Stimulated activated CD8-positive, alpha-beta memory T cell treated with anti-CD3 and anti-CD28 coated beads, Interleukin-7, amount 100 ng/mL, for 24 hours (primary cell): ENCODE measurements at places on chromosomes 7 and 10.

- no peak for DNase-seq
These were observed 436.2 kb upstream of the GALNT17 start for GRCh38 chr7:70695795-70696083.

- DNase-seq = no peak
These were observed 81.4 kb downstream of the VIPR2 start for GRCh38 chr7:159063046-159063840.

DNA sequence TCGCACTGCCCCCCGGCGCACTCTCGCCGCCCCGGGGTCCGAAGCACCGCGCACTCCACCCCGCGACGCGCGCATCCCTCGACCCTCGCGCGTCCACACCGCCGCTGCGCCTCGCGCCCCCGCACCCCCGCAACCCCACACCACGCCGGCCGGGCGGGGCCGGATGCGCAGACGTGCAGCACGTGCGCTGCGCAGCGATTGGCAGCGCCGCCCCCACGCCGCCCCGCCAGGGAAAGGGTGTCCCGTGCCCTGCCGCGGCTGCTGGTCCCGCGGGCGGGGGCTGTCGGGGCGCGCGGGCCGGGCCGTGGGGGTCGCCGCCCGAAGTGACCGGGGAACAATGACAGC, 53.7 kb upstream of the KDM7A start:
- peak; percentile 42 for DNase-seq

DNA sequence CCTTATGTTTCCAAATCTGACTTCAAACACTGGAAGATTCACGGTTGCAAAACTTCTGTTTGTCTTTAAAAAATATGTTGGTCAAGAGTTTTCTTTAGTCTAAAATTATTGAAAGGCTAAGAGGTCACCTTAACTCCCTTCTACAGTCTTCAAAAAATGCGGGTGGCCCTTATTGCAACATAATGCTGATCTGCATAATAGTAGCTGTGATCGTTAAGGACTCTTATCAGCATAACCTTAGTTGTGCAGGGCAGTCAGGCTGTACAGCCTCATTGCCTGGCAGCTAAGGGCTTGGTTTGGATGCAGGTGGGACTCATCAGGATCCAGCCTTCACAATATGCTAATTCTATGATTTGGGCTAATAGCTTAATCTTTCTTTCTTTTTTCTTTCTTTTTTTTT, 15.0 kb downstream of the KIAA1217 start:
- DNase-seq = no peak

DNA sequence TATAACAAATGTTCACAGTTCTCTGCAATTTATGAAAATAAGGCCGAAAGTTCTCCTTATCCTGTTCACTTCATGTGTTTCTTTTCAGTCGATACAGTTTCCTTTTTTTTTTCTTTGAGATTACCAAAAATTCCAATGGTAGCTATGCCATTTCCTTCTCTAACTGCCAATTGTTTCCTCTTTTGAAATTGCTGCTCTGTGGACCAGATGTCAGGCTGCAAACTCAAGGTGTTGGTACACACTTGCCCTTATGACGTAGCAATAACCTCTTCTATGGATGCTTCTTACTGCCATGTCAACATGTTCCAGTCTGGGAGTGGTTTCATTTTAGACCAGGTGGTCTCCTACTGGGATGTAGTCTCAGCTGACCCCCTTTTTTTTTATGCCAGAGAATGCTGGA, 52.9 kb downstream of the CASD1 start:
- no peak for DNase-seq

GRCh38 chr7:54981913-54982312, 36.9 kb upstream of the EGFR start:
- no peak for DNase-seq

DNA sequence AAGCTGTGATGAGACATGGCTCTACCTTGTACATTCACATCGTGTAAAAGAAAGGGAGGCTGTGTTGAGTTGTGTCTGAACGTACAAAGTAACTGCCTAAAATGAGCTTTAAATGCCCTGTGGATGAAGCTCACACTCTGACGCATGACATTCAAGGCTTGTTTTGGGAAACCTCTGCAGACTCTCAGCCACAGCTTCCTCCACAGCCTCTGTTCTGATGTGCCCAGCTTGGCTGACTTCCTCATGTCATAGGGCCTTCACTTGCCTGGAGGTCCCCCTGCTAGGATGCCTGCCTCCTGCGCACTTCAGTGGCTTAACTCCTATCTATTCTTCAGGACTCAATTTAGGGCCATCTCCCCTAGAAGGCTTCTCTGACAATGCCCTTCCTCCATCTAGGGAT, 230.0 kb upstream of the HABP2 start:
- no peak for DNase-seq

DNA sequence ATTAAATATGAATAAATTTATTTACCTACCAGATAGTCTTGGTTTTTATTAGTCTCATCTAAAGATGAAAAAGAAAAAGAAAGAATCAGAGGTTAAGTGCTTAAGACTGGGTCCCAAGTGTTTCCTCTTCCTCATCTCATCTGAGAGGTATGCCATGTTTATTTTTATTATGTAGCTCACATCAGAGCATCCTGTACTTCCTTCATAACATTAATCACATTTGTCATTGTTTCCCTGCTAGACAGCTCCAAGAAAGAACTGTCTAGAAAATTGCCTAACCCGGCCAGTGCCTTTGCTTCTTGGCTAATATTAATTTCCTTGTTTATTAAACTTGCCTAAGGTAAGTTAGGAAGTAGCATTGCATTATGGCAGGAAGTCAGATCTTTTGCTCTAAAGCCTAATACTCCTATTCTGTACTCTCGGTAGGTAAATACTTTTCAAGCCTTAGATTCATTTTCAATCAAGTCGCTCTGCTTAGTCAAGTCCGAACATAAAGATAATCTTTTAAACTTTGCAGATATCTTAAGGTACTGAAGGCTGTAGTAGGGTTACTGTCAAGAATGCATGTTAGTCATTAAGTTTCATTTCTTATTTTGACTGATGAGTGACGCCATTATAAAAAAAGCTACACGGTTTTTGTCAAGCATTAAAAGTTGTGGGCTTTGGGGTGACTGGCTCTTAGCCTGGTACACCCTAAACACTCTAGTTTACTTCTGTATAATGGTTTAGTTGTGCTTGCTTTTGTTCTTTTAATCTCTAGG, 47.4 kb downstream of the ZMYND11 start:
- no peak for DNase-seq

- DNase-seq = no peak
These were observed 43.7 kb upstream of the DGKI start for GRCh38 chr7:137890449-137890921.

DNA sequence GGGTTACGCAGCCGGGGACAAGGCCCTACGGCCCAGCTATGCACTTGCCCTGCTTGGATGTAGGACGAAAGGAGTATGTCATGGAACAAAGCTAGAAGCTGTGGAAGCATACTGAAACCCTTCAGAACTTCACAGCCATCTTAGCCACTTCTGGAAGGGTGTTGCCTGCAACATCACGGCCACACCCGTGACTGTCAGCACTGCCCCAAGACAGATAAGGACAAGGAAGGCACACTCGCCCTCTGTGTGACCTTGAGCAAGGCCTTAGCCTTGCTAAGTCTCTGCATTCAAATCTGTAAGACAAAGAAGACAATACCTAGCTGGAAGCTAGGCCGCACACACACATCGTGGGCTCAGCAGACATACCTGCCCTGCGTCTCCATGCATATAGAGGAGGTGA, 352.5 kb upstream of the MGMT start:
- DNase-seq = no peak

DNA sequence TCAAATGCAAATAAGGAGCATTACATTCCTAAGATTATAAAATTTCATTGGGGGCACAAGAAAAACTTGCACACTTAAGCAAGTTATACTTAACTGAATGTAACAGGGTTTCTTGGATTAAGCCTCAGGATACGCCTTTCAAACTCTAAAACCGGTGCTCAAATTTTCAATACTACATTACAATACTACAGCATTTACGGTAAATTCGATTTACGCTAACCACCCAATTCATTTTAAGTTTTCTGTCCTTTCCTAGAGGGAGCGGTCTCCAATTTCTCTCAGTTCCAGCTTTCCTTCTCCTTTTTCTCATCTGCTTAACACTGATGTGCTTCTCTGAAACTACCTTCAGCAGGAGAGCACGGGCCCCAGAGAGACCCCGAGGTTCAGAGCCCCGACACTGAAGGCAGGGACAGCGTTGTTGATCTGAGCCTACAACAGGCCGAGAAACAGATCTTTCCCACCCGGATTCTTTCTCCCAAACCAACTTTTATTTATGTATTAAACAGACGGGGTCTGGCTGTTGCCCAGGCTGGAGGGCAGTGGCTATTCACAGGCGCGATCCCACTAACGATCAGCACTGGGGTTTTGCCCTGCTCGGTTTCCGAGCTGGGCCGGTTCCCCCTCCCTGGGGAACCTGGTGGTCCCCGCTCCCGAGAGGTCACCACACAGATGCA, 798 bp downstream of the ZNF425 start:
- DNase-seq = no peak

DNA sequence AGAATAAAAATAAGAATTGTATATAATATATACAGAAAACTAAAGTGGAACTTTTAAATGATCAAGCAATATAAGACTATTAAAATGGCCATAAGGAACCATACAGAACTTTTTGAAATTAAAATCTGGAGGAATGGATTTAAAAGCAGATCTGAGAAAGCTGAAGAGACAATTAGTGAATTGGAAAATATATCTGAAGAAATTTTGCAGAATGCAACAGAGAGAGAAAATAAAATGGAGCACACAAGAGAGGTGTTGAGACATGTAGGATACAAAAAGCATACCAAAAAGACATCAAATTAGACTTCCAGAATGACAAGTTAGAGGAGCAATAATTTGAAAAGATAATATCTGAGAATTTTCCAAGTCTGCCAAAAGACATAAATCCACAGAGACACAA, 169.6 kb downstream of the VTI1A start:
- no peak for DNase-seq

DNA sequence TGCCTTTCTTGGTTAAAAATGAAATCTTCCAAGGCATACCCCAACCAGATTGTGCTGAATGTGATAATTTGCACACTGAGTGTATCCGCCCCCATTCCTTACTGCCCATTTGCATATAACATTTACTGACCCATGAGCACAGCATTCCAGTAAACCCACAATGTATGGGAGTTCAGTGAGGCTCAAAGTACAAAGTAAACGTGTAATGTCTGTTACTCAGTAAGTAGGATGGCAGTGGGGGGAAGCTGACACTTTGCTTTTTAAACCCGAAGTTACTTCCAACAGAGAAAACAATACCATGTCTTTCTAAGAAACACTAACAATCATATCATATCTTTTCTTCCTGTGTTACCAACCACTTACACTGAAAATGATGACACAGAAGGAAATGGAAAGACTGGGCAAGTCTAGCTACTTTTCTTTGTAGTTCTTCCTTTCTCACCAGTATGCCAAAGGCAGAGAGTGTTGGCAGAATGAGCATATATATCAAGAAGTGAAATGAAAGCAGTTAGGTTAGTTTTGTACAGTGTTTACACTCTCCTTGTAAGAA, 27.1 kb upstream of the SOSTDC1 start:
- DNase-seq = no peak

GRCh38 chr7:117092785-117093184, 139.5 kb downstream of the ST7 start:
- DNase-seq = no peak

DNA sequence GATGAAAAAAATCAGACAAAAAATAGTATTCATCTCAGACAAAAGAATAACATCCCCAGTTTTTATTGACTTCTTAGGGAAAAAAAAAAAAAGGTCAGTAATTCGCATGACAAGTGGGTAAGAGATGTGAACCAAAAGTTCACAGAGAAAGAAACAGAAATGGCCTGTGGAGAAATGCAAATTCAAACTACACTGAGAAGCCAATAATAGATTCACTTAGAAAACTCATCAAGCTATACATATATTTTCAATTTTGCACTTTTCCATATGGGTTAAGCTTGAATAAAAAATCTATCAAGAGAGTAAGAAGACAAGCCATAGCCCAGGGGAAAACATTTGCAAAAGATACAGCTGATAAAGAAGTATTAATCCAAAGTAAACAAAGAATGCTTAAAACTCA, 28.0 kb downstream of the HERC4 start:
- DNase-seq = no peak

GRCh38 chr10:78589687-78590086, 479.1 kb upstream of the ZMIZ1 start:
- no peak for DNase-seq

DNA sequence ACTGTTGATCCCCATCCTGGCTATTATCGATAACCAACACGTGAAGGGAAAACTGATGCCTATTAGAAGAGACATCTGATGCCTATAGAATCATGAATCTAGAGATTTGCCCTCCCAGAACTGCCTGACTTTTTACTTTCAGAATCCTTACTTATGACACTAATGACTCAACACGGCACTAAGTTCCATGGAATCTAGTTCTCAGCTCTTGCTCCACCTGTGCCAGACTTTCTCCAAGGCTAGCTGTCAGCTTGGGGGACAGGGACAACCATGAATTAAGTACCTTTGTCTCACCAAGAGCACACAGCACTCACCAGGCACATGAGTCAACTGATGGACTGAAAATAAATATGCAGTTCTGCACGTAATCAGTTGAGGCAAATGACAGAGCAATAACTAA, 184.2 kb downstream of the FRMD4A start:
- DNase-seq = no peak

- DNase-seq = no peak
These were observed 45.6 kb downstream of the VIPR2 start for GRCh38 chr7:159098811-159099655.

GRCh38 chr7:477626-478220, 41.9 kb downstream of the PDGFA start:
- no peak for DNase-seq

- DNase-seq = no peak
These were observed 244.2 kb downstream of the MGMT start for GRCh38 chr10:129711291-129711690.
